ENCODE measurements at places on chromosomes 1 and 21. TPM values are rescaled to one million over a fixed set of nuclear protein-coding genes. Genes with fewer than 3 reads are reported as not detected.

GRCh38 chr1:212613440-212614335, 5.1 kb downstream of the ATF3 start:
- no peak for DNase-seq

DNA sequence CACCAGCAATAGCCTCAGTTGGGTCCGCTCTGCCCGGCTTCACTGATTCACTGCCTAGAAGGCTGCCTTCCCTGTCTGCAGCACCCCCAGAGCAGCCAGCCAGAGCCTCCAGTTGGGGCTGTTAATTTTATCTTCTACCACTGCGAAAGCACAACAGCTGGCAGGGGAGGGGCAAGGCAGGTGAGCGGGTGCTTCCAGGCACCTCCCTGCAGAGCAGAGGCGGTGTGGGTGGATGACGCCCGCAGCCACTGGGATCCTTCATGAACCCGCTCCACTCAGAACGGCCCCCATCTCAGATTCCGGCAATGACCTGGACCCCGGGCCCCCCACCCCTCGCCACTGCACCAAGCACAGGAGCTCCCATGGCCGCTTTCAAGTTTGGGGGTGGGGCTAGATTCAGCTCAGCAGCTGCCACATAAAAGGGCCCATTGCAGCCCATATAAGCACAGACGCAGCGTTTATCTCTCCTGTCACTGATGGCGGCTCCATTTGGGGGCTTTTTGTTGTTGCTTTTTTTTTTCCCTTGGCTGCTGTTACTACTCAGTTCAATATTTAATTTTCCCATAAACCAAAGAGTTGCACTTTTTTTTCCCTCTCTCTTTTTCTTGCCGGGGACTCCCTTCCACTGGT, 128.0 kb upstream of the KLHDC7A start:
- no peak for DNase-seq

GRCh38 chr1:43352881-43353280, 5.9 kb upstream of the CDC20 start:
- no peak for DNase-seq

Gene HSD3B2
- 0.32 TPM for total RNA-seq

DNA sequence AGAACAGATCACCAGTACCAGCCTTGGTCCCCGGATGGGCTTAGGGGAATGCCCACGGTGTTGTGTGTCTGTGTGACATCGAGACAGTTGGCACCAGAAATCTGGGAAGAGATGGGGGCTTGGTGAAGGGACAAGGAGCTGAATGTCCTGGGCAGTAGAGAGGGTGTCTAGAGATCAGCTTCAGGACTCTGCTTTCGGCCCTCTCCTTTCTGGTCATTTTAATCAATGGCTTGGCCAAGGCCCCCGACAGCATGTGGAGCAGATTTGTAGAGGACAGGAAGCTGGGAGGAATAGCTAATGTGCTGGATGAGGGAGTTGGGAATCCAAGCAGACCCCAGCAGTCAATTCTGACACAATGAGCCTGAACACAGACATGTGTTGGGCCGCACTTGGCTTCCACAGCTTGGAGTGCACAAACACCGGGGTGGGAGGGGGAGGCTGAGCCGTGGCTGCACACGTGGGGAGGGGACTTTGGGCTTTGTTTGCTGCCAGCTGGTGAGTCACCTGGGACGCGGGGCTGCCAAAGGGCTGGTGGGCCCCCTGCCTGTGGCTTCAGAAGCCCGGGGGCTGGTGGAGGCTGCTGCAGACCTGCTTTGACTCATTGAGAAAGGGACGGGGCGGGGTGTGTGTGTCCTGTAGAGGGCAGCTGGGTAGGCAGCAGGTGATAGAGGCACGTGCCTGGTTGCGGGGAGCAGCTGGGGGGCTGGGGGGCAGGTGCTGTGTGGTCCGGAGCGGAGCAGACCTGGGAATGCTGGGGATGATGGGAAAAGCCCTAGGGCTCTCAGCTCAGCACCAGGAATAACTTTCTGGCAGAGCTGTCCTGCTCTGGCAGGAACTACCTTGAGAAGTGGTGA, 20.9 kb downstream of the SLC1A7 start:
- no peak for DNase-seq

- DNase-seq, result peak; percentile 80
Observed at GRCh38 chr1:202034683-202035462, 24.5 kb downstream of the ELF3 start.

GRCh38 chr1:27322569-27323240, 742 bp downstream of the TMEM222 start:
- DNase-seq, result no peak

Gene TRIM45
- 40.0 TPM for total RNA-seq

Gene WNT3A
- not detected for total RNA-seq

DNA sequence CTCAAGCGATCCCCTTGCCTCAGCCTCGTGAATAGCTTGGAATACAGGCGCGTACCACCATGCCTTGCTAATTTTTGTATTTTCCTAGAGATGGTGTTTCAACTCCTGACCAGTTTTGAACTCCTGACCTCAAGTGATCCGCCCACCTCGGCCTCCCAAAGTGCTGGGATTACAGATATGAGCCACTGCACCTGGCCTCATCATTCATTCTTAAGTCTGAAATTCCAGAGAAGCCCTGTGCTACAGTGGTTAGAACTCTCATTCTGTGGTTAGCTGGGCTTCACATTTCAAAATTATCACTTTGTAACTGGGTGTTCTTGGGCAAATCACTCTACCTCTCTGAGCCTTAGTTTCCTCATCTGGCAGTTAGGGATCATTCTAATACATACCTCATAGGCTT, 86.1 kb upstream of the POU3F1 start:
- DNase-seq, result no peak

DNA sequence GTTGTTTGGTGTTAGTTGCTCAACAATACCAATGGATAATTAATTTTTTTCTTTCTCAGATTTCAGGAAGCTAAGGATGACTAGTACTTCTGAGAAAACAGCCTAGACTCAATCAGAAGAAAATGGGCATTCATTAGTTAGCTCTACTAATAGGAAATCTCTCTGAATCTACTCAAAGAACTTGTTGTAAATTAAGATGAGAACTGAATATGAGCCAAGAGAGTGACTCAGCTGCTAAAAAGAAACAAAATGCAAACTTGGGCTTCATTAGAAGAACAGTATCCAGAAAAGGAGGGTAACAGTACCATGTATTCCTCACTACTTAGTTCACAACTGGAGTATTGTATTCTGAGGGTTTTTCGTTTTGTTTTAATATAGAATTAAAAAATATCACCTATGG, 12.5 kb downstream of the FOXJ3 start:
- DNase-seq, result no peak

DNA sequence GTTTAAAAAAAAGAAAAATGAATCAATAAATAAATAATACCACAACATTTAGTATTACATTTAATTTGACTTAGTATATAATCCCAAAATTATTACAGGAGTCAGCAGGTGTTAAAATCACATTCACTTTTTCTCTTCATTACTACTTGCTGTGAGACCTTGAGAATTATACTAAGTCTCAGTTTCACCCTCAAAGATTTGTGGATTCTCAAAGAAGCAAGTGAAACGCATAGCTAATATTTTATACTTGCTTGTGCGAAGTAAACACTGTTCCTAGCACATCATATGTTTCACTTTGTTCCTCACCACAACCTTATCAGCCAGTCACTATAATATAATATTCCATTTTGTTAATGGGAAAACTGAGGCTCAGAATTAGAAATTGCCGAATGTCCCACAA, 4.0 kb downstream of the CLCA1 start:
- DNase-seq, result no peak

Measured in mesothelial cell of epicardium (in vitro differentiated cells).